CD8-positive, alpha-beta memory T cell (primary cell): ENCODE measurements at places on chromosomes 5 and 9.

DNA sequence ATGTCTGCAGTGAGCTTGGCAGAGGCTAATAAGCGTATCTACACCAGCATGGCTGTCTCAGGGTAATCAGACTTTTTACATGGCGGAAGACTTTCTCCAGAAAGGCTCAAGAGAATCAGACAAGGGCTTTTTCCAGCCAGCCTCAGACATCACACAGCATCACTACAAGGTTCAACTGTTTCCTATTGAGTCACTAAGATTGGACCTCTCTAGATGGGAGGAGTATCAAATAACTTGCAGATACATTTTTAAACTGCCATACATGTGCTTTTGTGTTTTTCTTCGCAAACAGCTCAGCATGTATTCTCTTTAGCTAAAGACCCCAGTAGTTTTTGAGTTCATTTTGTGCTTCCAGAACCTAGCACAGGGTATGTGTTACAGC lies 22.9 kb upstream of the PIK3R1 start:
- DNase-seq, result no peak

DNA sequence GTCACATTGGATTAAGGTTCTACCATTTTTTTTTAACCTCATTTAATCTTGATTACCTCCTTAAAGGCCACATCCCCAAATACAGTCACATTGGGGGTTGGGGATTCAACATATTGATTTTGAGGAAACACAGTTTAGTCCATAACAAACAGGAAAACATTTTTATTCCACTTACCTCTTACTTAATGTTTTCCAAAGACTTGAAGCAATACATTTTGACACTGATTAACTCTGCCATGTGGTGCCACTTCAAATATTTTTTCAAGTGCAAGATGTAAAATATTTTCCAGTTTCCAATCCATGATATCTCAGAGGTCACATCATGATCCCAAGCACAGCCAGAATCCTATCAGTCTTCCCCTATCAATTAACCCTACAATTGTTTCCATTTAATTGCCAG lies 548.0 kb downstream of the CSNK1G3 start:
- no peak for DNase-seq

GRCh38 chr9:71608825-71609447 lies 159.4 kb downstream of the CEMIP2 start:
- DNase-seq, result no peak

DNA sequence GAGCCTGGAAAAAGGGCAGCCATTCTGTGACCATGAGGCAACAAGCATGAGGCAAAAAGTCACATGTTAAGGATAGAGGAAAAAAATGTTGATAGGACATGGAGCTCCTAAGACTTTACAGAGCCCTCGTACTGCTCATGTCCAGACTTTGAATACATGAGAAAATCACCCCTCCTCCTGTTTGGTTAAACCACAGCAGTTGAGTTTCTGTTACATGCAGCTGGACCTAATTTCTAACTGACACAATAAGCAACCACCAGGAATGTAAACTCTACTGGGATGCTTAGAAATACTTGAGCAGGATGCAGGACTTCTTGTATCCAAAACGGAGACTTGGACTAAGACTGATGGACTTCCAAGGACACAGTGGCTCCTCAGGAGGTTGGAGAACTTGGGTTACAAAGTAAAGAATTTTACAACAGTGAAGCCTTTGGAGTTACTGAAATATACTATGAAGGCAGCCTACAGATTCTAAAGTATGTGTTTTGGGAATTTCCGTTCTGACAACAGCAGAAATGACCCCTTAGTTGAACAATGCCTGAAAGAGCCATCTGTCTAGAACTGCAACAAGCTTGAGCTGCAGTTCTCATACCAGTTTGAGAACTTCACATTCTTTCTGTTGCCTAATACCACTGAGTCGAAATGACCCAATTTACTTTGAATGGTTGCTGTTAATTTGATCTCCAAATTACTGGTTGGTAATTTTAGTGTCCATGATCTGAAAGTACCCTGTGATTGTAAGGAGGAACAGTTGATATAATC lies 268.9 kb downstream of the PIK3R1 start:
- no peak for DNase-seq

GRCh38 chr5:98839469-98840383 lies 66.3 kb downstream of the RGMB start:
- DNase-seq, result no peak

DNA sequence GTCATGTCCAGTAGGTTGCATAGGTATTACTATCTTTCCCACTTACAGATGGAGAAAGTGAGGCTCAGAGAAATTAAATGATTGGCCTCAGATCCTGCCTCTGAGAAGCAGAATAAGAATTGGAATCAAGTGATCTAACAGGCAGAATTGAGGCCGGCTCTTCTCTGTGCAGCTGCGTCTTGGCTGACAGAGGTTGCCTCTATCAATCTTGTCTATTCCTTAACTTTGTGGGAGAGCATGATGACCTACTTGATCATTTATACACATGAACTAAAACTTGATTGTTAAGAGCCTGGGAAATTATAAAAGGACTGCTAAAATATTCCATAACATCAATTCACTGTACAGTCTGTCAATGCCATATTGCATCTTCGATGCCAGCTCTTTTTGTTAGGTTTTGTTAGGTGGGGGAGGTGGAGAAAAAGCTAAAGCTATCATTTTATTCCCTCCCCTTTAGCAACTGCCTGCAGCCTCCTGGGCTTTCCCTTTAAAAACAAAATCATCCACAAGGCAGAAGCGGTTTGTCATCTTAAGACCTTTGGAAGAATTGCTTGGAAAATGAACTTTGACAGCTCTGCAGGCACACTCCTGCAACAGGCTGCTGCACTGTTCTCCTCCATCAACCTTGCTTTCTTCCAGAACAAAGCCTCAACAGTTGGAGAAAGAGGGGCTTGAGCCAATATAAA lies 247.4 kb downstream of the SMARCA2 start:
- DNase-seq, result no peak

DNA sequence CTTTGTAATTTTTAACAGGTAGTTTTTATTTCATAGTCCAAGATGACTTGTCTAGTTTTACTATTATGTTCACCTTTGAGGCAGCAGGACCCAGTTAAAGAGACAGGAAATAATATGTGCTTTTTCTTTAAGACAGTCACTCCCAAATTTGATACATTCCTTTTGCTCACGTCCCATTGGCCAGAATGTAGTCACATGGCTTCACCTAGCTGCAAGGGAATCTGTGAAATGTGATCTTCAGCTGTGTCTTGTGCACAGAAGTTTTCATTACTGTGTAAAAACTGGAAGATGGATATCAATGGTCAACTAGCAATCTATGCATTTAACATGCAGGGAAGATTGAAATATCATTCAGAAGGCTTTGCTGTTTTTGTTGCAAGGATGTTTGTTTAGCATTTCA lies 41.1 kb downstream of the XRCC4 start:
- no peak for DNase-seq

- no peak for DNase-seq
Observed at GRCh38 chr5:74613283-74613682, 27.2 kb downstream of the ENC1 start.

DNA sequence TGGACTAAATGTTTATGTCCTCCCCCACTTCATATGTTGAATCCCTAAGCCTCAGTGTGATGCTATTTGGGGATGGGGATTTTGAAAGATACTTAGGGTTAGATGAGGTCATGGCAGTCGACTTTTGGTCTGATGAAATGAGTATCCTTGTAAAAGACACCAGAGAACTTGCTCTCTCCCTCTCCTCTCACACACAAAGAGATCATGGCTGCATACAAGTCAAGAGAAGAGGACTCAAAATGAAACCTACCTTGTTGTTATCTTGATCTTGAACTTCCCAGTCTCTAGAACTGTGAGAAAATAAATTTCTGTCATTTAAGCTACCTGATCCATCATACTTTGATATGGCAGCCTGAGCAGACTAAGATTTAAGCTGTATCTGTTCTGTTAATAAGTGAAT lies 144.0 kb upstream of the HAPLN1 start:
- no peak for DNase-seq

DNA sequence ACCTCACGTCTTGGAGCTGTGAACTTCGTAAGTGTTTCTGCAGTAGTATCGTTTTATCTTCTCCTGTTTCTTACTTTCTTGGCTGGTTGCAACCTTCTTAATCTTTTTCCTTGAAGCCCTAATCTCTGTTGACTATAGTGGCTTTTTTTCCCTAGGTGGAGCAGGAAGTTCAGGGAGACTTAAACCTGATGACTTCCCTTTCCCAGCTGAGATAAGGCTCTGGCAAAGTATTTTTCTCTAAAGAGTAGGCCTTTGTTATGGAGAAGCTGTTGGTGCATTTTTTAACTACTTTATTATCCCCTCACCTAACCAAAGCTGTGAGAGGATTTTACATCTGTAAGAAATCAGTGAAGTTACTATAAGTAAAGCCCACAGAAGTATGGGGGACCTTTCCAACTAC lies 723.1 kb upstream of the RIOK2 start:
- no peak for DNase-seq
